Vein endothelial cell (primary cell): ENCODE measurements at places on chromosomes 13 and 19. TPM values are rescaled to one million over a fixed set of nuclear protein-coding genes. Genes with fewer than 3 reads are reported as not detected.

Gene CGB8
- not detected in 2 replicates for total RNA-seq

Gene CFAP97D2
- not detected in 2 replicates for total RNA-seq

Gene WDR62
- 5.2 and 6.5 TPM in 2 replicates for total RNA-seq

Gene MEIS3
- total RNA-seq, result 0.29 TPM in 1 of 2 replicates, not detected in the other

Gene UBE2S
- total RNA-seq, result 106 and 121 TPM in 2 replicates

Gene CGB3
- not detected in 2 replicates for total RNA-seq

Gene ZNF506
- 6.9 and 13.1 TPM in 2 replicates for total RNA-seq

Gene CEACAM5
- total RNA-seq, result not detected in 2 replicates

Gene HS6ST3
- 0.65 and 1.1 TPM in 2 replicates for total RNA-seq

Gene LAIR2
- total RNA-seq, result not detected in 2 replicates

Gene SIPA1L3
- 32.2 and 38.9 TPM in 2 replicates for total RNA-seq

Gene B3GNT3
- 0.10 TPM in 1 of 2 replicates, not detected in the other for total RNA-seq

Gene C19orf38
- 0.33 and 0.38 TPM in 2 replicates for total RNA-seq

Gene SUGP2
- total RNA-seq, result 30.4 and 39.9 TPM in 2 replicates

Gene PDX1
- not detected in 2 replicates for total RNA-seq

Gene CBY2
- not detected in 2 replicates for total RNA-seq

Gene KLK4
- total RNA-seq, result not detected in 2 replicates

Gene CABP5
- total RNA-seq, result not detected in 2 replicates

Gene IQCN
- 0.29 and 0.33 TPM in 2 replicates for total RNA-seq

Gene CRB3
- total RNA-seq, result not detected in 2 replicates

Gene VMAC
- total RNA-seq, result 6.9 and 9.1 TPM in 2 replicates

Gene ARMC6
- 46.2 and 48.7 TPM in 2 replicates for total RNA-seq

Gene ZNF554
- 2.0 and 4.2 TPM in 2 replicates for total RNA-seq

Gene TDRD12
- under 0.01 and 0.19 TPM in 2 replicates for total RNA-seq

Gene CEACAM3
- total RNA-seq, result not detected in 2 replicates

Gene ZBTB32
- total RNA-seq, result not detected in 2 replicates
